Breast epithelium (tissue), 4 donors: ENCODE measurements at places on chromosomes 7 and 10.

DNA sequence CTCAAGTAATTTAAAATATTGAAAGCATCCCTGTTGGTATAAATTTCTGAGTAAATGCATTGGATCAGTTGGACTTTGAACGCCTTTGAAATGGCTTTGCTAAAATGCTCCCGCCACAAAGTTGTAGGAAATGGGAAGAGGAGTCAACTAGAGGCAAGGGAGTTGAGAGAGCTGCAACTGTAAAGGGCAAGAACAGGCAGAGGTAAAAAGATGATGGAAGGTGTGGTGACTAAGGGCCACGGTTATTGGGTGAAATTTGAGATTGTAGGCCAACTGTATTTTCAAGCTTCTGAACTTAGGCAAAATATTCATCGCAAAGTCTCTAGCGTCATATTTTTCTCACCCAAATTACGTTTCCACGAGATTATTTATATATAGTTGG is 595 bp upstream of the SUMF2 start:
- no peak for DNase-seq

GRCh38 chr10:77188000-77188395 is 449.6 kb downstream of the KCNMA1 start:
- DNase-seq: no peak

GRCh38 chr7:1508277-1508758 is 4.1 kb upstream of the INTS1 start:
- no peak for DNase-seq

- DNase-seq: no peak
Measured at GRCh38 chr10:60678978-60679377, 99.3 kb upstream of the CDK1 start.

GRCh38 chr7:80889525-80889924 is 29.3 kb downstream of the SEMA3C start:
- no peak for DNase-seq

DNA sequence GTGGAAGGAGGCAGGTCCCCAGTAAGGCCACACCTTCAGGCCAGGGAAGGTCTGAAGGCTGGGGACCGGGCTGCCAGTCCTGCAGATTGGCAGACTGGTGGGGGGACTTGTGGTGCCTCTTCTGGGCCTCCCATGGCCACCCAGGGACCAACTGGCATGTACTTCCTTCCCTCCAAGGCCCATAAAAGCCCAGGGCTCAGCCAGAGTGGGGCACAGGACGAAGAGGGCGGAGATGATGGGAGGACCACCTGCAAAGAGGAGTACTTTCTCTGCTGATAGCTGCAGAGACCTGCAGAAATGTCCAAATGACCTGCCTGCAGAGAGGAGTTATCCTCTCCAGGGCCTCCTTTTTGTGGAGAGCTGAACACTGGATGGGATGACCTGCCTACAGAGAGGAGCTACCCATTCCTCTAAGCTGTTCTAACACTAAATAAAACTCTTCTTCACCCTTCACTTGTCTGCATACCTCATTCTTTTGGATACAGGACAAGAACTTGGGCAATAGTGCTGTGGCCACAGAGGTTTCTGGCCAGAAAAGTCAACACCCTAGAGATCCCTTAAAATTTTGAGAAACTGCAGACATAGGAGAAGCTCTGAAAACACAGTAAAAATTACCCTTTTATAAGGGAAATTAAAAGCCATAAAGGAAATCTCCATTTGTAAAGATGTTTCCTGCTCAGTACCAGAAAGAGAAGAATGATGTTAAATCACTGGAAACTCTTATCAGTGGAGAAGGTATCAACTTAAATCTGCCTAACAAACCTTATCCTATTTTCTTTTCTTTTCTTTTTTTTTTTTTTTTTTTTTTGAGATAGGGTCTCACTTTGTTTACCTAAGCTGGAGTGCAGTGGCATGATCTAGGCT is 20.7 kb upstream of the PRF1 start:
- no peak for DNase-seq

GRCh38 chr10:7085147-7085912 is 325.5 kb downstream of the SFMBT2 start:
- DNase-seq: no peak

- no peak for DNase-seq
Measured at GRCh38 chr7:21542891-21543527, at the start of gene DNAH11. Gene DNAH11, plus strand, starts transcription at chr7:21543039. Its CDS starts 207 bp downstream, at chr7:21543246.

- no peak for DNase-seq
Measured at GRCh38 chr7:33906697-33907096, 1.4 kb downstream of the BMPER start.

GRCh38 chr7:104362756-104363155 is 34.4 kb downstream of the LHFPL3 start:
- no peak for DNase-seq

DNA sequence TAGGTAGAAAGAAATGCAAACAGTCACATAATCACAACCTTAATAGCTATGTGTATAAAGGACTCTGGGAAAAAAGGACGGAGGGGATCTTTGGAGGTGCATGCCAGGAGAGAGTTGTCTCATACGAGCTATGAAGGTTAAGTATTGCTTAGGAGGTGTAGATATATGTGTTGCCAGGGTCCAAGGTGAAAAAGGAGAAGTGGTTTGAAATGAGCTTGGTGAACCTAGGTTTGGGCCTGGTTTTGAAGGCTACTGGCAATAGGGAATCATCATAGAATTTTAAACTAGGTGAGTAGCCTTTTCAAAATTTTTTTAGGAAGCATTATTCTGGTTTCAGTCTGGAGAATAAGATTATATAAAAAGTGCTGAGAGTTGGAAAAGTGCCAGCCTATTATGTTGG is 336.8 kb downstream of the AUTS2 start:
- DNase-seq: no peak

DNA sequence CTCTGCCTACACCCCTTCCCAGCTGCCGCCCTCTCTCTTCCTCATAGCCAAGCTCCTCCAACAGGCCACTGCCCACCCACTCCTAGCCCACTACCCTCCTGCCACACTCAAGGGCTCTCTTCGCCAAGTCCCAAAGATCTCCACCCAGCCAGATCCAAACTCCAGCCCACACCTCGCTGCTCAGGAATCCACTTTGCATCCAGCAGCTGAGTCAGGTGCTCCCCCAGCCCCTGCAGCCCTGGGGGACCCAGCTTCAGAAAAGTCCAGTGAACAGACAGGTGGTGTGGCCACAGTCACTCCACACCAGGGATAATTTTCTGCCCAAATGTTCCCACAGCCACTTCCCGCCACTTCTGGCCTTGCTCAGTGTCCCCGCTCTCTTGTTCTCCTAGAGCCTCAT is 10.9 kb downstream of the OGDHL start:
- DNase-seq: no peak
